ENCODE measurements at places on chromosomes 4 and X.

DNA sequence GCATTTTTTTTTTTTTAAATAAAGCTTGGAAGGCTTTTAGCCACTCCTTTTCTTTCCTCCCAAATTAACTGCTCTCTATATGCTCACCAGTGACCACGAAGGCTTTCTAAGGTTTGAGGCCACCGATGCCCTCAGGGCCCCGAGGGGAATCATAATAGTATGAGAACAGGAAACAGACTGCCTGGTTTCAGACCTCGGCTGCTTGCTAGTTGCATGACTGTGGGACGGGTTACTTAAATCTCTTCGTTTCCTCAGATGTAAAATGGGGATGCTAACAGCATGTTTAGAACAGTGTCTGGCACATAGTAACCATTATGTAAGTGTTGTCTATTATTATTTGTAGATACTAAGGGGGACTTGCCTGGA, 3.6 kb downstream of the LINC00632 start:
- DNase-seq, result no peak

- no peak for DNase-seq
Measured at GRCh38 chr4:166839615-166840251, 394.6 kb downstream of the SPOCK3 start.

DNA sequence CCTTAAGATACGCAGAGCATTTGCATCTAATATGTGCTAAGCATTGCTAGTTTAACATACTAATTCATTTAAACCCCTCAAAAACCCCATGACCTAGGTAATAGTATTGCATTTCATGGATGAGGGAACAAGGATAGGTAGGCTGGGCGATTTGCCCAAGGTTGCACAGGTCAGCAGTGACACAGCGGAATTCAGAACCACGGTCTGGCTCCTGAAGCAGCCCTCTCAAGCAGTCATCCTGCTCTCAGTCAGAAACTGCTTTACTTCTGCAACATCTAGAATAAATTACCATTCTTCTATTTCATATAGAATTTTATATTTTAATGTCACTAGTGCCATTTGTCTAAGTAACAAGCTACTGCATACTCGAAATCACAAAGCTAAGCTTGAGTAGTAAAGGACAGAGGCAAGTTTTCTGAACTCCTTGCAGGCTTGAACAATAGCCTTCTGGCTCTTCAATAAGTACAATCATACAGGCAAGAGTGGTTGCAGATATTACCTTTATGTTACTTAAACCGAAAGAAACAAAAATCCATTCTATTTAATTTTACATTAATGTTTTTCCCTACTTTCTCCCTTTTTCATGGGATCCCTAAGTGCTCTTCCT, 555 bp upstream of the SPP1 start:
- DNase-seq, result no peak

- no peak for DNase-seq
Measured at GRCh38 chr4:94507708-94508107, 56.0 kb downstream of the PDLIM5 start.
